Lower leg skin (tissue), 4 donors: ENCODE measurements at places on chromosomes 6 and 20.

- DNase-seq, result peak; percentile 22
Measured at GRCh38 chr20:58109918-58110635, 118.4 kb downstream of the ANKRD60 start.

DNA sequence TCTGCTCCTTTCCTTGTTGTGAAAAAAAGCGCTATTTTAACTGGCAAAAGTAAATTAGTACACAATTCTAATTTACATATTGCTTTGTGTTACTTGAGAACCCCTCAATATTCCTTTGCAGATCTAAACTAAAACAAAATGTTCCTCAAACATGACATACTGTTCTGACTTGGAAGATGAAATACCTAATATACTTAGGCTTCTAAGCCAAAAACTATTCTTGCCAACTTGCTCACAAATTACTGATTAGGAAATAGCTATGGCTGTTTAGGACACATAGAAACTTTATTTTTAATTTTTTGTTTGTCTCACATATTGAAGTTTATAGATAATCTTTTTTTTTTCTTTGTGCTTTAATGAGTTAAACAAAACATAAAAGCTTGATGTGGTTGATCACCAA is 542.2 kb downstream of the GRIK2 start:
- no peak for DNase-seq

GRCh38 chr6:149463781-149464180 is 21.0 kb downstream of the ZC3H12D start:
- DNase-seq, result no peak

DNA sequence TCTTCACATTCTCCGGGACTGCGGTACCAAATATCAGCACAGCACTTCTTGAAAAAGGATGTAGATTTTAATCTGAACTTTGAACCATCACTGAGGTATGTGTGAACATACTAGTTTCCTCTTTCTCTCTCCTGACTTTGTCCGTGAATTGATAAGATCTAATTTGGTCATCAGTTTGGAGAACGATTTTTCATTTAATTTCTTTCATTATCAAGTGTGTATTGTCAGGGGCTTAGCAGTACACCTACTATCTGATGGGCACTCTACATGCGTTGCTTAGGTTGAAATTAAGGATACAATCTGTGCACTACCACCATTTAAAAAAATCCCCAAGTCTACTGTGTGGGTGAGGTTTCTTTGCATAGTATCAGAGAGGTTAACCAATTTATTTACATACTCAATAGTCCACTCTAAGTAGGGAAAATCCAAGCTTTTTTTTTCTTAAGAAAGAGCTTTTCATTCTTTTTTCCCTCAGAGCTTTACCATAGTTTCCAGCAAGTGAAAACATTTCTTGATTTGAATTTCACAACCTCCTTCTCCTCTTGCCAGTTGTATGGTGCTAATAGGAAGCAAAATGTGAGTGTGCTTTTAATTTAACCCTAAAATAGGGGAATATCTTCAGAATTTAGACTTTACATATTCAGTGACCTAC is 105.4 kb upstream of the ESR1 start:
- no peak for DNase-seq

DNA sequence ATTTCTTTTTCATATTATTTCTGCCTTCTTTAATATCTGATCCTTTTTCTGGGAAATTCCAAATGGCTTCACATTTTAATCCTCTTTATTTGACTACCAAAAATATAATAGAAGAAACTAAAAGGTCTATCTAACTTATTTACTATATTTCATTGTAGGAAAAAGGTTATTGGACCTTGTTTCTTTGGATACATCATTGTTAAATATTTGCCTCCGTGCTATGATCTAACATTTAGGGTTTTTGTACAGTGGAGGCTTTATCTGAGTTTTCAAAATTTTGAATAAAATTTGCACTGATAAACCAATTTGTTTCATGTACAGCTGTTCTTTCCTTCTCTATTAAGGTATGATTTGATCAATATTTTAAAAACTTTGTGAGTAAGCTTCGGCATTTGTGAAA is 109.5 kb downstream of the MEI4 start:
- no peak for DNase-seq

DNA sequence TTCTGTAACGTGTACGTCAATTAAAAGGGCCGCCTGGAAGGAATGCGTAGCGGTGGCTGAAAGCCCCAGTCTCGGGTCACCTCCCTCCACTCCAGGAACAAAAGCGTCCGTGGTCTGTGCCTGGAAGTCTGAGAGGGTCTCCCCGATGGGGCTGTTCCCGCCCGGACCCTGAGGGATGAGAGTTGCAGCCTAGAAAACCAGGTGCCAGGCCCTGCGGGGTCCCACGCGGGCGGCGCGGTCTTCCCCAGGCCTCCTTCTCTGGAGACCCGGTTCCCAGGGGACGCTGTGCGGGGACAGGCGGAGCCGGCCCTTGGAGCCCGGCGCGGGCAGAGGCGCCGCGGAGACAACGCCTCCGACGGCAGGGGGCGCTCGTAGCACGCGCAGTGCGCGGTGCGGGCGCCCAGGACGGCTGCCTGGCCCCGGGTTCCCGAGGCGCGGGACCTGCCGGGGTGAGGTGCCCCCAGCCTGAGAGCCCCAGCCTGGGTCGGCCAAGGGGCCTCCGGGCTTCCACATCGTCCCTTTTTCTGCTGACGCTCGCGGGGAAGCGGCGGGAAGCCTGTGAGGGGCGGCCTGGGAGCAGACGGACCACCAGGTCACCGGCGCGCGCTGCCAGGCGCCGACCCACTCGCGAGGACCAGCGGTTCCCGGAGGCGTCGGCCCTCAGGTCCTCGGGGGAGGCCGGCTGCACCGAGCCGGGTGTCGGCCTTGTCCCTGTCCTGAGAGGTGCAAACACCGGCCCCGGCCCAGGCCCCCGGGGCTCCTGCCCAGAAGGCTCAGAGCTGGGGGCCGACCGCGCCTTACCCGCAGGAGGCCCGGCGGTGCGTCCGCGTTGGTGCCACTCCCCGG is 5.3 kb upstream of the FOXC1 start:
- no peak for DNase-seq

GRCh38 chr20:58618351-58619076 is 32.6 kb upstream of the STX16 start:
- no peak for DNase-seq

DNA sequence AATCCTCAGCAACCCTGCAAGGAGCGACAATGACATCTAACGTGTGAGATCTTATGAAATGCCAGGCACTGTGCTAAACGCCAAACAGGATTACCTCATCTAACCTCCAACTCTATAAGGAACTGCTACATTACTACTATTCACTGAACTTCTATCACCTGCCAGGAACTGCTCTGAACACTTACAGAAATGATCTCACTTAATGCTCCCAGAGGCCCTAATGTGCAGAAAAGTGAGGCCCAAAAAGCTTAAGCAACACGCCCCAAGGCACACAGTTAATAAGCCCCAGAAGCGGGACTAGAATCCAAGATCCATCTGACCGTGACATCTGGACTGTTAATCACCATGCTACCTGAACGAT is 28.5 kb downstream of the TRAM2 start:
- no peak for DNase-seq

DNA sequence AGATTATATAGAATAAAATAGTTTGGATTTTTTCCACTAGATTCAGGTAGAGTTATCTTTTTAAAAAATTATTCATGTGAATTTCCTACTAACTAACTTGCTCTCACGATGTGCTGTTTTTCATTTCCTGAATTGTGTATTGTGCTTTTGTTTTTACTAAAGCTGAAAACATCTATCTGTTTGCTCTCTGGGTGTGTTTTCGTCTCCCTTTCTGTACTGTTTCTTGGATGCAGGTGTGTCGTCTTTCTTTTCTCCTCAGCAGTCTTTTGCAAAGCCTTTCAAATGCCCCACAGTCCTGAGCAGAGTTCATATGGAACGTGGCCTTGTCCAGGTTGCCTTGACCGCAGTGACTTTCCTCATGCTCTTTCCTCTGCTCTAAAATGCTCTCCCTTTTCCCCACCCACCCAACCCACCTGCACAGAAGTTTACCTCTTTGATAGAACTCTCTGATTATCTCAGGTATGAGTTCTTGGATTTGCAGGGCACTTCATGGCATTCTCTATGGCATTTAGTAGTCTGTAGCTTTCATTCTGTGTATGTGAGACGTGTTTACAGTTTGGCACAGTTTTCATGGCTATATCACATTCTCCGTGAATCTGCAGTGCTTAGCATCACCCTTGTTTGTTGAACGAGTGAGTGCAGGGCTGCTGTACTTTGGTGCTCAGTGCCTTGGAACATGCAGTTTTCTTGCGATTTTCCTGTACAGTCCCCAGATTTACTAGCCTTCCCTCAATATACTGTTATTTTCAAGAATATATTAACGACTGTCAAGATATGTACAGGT is 77.1 kb downstream of the FARS2 start:
- no peak for DNase-seq

DNA sequence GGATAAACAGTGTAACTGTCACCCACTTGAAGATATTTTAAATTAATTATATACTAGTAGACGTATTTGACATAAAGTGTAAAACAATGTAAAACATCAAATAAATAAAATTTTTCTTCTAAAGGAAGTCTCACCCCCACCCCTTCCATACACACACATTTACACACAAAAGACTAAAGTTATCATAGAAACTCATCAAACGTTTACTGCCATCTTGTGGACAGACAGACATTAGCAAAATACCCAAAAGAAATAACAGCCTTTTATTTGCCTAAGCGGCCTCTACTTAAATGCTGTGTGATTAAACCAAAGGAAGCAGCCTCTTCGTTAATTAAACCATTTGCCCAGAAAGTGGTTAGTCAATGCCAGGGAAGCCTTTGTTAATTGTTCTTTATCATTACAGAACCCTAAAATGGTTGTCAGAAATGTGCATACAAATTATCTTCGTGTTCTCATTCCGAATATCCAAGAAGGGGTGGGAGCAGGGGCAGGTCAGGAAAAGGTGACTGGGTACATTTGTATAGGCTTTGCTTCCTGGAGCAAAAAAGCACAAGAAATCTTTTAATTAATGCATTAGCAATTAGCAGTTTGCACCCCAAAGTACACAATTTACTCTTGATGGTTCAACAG is 176.2 kb upstream of the SASH1 start:
- DNase-seq, result no peak

DNA sequence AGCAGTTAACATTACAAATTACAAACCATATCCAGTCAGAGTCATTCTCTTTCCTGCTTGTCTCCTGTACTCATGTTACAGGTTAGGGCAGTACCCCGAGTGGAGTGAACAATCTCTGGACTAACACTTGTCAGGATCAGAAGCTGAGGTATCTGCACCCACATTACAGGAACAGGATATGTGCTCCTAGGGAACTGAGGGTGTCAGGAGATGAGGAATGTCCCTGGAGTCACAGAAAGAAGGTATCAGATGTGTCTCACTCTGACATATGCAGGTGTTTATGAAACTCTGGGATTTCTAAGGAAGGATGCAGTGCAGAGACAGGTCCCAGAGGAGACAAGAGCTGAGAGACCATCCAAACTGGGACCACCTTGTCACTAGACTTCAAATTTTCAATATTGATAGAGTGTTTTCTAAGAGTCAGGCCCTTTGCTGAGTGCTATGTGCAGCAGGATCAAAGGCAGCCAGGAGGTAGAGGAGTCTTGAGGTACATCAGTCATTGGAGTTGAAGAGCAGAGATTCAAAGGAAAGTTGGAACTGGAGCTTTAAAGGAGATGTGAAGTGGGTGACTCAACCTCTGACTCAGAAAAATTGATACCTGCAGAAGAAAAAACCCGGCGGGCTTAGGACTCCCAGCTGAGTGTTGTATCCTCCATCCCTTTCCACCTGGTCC is 12.6 kb downstream of the HLA-DPB1 start:
- no peak for DNase-seq
